ENCODE measurements at places on chromosomes 12 and 14.

DNA sequence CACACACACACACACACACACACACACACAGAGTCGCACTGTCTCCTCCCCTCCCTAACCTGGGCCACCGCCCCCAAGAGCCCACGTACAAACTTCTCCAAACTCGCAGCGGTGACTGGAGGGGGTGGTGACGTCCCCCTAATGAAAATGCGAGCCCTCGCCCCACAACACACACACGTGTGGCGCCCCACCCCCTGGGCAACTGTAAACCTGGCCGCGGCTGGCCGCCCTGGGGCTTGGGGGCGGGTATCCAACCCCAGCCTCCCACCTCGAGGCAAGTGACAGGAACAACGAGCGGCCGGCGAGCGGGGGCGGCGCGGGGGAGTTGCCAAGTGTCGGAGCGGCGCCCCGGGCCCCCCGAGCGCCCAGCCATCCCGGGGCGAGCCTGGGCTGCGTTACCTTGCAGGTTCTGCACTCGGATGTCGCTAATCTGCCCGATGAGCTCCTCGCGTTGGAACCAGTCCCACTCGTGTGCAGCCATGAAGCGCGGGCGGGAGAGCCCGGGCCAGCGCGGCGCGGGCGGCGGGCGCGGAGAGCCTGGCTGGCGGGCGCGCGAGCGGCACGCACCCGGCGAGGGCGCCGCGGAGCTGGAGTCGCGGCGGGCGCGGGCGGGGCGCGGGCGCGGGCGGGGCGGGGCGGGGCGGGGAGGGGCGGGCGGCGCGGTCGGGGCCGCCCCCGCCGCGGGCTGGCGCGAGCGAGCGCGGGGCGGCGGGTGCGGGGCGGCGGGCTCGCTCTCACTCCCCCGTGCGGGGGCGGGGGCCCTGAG is at the start of gene CLMN:
Gene CLMN (minus strand): TSS at position 597 of the 766 bp plus-strand sequence. CDS start 116 bp downstream, at position 481.
- DNase-seq, result peak; percentile 14

GRCh38 chr12:106819991-106820390 is 45.5 kb downstream of the RIC8B start:
- no peak for DNase-seq

DNA sequence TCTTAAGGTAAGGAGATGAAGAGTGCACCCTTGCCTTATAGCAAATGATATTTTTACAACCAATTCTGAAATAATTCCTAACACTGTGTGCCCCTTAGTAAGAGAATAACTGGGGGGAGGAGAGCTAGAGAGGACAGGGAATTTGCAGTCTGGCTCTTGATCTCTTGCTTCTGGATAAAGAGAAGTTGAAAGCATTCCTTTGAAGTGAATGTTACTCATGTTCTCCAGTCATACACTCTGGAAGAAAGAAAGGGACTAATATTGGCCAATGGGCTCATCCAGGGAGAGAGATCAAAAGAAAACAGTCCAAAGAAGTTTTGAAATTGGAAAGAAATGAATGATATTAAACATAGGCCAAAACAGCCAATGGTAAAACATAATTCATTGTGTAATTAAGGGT is 25.3 kb downstream of the C12orf75 start:
- DNase-seq, result no peak

- DNase-seq, result no peak
Measured at GRCh38 chr12:18798535-18799361, 60.8 kb downstream of the CAPZA3 start.

GRCh38 chr14:89190765-89191513 is 226.1 kb downstream of the FOXN3 start:
- no peak for DNase-seq

DNA sequence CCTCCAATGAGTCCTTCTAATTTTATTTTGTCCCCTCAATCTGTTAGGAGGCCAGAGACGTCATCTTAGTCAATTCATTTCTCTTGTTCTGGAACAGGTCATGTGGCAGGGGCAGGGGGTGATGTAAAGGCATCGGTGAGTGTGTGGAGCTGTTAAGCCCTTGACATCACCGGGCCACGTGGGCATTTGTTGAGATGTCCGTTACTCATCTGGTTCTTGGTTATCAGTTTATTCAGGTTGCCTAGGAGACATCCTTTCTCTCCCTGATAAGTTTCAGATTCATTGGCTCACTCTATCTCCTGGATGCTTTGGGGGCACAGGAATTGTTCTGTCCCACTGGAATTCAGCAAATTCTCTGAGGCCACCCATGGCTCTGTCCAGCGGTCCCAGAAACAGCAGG is 33.6 kb upstream of the SEL1L start:
- no peak for DNase-seq

DNA sequence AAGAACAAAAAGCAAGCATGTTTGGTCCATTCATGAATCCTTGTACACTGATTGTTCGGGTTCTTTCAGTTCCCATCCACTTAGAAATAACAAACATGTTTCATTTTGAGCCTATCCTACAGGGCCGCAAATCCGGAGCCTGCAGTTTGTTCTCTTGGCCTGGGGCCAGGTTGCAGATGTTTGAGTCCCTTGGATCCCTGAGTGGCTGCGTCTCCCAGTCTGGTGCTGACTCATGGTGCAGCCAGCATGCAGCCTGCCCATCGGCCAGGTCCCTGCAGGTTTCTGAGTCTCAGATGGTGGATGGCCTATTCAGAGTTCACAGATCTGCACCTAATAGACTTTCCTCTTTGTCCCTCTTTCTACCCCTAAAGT is 1.9 kb upstream of the DYNC1H1 start:
- DNase-seq, result no peak

DNA sequence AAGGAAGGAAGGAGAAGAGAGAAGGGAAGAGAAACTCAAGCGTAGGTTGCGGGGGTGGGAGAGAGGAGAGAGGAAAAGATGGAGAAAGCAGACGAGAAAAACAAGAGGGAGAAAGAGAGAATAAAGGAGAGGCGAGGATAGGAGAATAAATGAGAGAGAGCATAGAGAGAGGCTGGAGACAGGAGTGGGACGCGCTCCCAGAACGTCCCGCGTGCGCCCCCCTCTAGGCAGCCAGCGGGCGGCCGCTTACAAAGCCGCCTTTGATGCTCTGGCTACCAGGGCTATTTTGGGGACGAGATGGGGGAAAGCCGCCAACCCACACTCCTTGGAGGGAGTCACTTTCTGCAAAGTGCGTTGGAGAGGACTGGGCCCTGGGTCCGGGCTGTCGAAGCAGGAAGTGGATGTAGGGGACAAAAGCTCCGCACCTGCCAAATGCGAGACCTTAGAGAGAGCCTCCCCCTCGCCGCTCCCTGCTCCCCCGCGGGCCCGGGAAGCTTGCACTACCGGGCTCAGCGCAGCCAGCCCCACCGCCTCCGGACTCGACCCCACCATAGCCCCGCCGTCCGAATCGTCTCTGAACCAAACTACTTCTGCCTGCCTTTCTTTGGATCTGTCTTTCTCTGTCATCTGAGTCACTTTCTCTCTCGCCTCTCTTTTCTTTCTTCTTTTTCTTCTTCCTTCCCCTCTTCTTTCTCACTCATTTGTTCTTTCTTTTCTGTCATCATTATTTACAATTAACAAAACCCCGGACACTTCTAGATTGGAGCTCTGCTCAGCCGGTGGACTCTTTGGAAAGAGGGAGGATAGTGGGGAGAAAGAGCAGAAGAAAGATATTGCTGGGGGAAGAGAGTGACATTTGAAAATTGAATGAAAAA is 8.0 kb downstream of the ASCL1 start:
- no peak for DNase-seq

- DNase-seq, result no peak
Measured at GRCh38 chr14:57962325-57963035, 96.6 kb upstream of the SLC35F4 start.

GRCh38 chr12:39588348-39588747 is 31.3 kb downstream of the ABCD2 start:
- DNase-seq, result no peak

GRCh38 chr12:126248871-126249403 is 1183.7 kb downstream of the AACS start:
- no peak for DNase-seq

DNA sequence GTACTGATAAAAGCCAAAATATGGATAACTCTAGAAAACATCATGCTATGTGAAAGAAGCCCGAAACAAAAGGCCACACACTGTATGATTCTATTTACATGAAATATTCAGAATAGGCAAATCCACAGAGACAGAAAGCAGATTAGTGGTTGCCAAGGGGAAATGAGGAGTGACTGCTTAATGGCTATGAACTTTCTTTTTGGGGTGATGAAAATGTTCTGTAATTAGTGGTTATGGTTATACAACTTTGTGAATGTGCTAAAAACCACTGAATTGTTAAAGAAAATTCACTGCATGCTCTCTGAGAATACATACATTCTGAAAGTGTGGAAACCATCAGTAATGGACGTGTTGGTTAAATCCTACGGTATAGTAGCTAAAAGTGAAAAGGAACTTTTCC is 39.9 kb upstream of the STON2 start:
- DNase-seq, result no peak

GRCh38 chr14:71716041-71716772 is 216.0 kb upstream of the RGS6 start:
- no peak for DNase-seq

GRCh38 chr14:94575730-94576585 is 5.3 kb upstream of the SERPINA5 start:
- DNase-seq, result no peak

DNA sequence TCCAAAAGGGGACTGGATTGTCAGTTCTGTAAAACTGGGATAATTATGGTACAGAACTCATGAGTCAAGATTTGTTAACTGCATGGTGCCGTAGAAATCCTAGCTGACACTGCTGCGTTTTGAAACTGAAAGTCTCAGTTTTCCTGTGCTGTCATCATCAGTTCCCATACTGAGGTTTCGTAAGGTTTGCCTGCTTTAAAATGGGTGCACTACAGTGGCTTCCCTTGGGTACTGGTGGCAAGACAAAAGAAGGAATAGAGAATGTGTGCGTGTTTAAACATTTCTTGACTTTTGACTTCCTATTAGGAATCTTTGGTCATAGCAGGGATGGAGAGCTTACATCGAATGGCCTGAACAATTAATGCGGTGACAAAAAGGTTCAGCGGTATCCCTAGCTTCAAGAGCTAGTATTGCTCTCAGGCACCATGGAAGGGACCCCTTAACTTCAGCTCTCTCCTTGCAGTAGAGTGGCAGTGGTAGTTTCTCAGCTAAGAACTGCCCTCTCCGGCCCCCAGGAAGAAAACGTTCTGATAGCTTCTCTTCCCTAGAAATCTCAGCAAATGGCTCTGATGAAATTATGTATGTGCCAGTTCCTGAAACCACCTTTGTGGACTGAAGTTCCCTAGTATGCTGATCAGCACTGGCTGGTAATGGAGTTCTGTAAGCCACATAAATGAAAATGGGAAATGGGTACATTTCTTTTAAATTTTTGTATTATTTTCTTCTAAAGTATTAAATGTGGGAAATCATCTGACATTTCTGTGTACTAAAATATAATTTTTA is 28.9 kb downstream of the ANO6 start:
- no peak for DNase-seq

GRCh38 chr12:3233797-3234196 is 156.6 kb downstream of the TSPAN9 start:
- DNase-seq, result no peak

DNA sequence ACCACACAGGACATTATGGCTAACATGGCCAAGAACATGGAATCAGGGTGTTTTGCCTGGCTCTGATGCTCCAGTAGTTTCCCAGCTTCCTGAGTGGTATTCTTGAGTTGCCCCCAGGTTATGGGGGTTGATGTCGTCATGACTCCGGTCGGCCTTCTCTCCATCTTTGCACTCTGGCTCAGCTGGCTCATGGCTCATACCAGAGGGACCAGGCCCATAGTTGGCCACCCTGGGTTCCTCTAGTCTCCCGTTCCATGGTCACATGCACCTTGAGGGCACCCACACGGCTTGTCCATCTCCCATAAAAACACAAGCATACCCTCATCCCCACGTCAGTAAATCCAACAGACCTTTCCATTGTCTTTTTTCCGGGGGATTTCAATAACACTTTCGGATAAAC is 23.7 kb upstream of the MAPKAPK5 start:
- no peak for DNase-seq

GRCh38 chr12:118271183-118271582 is 101.5 kb downstream of the TAOK3 start:
- no peak for DNase-seq

DNA sequence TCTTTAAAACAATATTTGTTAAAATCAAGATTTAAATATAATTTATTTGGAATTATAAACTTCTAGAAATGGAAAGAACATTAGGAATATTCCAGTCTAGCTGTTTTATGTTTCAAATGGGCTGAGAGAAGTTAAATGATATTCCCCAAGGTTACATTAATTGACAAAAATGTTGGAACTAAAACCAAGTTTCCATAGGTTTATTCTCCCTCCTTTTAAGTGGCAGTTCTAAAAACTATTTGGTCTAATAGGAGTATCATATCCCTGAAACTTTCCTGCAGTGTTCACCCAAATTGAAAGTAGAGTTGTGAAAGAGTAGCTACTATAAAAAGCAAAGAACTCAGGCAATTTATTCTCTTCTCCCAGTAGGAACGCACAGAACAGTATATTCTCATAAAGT is 1185.5 kb downstream of the LRFN5 start:
- no peak for DNase-seq

GRCh38 chr12:40614923-40615322 is 77.3 kb upstream of the CNTN1 start:
- DNase-seq, result no peak

DNA sequence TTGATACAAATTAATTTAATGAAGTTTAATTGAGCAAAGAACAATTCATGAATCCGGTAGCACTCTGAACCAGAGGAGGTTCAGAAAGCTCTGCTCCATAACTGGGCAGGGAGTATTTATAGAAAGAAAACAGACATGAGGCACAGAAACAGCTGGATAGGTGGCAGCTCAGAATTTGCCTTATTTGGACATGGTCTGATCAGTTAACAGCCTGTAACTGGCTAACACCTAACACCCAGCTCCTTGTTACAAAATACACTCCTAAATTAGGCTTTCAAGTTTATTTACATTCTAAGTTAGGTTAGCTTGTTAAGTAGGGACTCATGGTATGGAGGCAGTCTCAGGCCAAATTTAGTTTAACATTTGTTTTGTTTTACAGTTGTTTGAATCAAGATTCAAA is 67.8 kb upstream of the TMCC3 start:
- no peak for DNase-seq

DNA sequence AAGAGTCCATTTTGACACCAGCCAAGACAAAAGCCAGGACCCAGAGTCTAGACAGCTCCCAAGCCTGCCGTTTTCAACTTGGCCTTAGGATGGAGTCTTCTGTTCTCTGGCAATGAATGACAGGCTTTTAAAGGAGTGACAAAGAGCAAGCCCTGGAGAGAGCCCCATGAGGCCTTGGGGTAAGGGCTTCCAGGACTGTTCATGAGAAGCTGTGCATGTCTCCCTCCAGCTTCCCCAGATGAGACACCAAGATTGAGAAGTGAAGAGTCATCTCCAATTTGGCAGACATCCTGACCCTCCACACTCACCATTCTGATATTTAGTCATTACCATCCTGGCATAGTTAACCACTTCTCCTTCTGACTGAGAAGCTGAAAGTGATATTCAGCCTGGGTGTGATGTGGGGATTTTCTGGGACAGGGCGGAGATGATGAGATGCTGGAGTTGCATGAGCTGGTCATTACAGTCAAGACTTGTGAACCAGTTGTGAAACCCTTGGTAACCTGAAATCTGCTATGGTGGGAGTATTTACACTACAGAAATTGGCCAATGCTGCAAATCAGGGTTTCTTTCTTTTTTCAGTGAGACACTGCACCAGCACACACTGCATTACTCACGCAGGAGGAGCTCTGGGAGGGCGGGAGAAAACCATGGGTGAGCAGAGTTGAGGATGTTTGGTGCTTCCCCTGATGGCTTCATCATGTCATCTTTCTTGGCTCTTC is 77.8 kb downstream of the VCPKMT start:
- peak; percentile 72 for DNase-seq

GRCh38 chr12:102498471-102498870 is 18.1 kb upstream of the IGF1 start:
- no peak for DNase-seq

GRCh38 chr12:68222326-68222725 is 3.3 kb downstream of the IL26 start:
- no peak for DNase-seq

GRCh38 chr14:68576031-68576430 is 216.8 kb downstream of the ZFP36L1 start:
- DNase-seq, result no peak

All from activated T-cell treated with anti-CD3 and anti-CD28 coated beads for 24 hours (primary cell).